A549 treated with Hydrocortisone at 1 μM for 4 hours (cell line): ENCODE measurements at places on chromosomes 5 and 9. TPM values are rescaled to one million over a fixed set of nuclear protein-coding genes. Genes with fewer than 3 reads are reported as not detected.

The PCDHGB4 gene
- 0.56 to 1.1 TPM (median 0.85 TPM) in 5 replicates for total RNA-seq

The RALGPS1 gene
- total RNA-seq = 1.4 to 2.5 TPM (median 2.0 TPM) in 5 replicates

The OR1Q1 gene
- not detected in 5 replicates for total RNA-seq

The SCGB3A2 gene
- total RNA-seq = not detected in 5 replicates

The CDKN2A gene
- total RNA-seq = not detected in 5 replicates

The SPOCK1 gene
- total RNA-seq = 9.7 to 26.0 TPM (median 17.6 TPM) in 5 replicates

The DOCK2 gene
- 2.0 to 4.5 TPM (median 2.4 TPM) in 5 replicates for total RNA-seq

The ERBIN gene
- 18.3 to 43.0 TPM (median 23.0 TPM) in 5 replicates for total RNA-seq

The IL5 gene
- not detected in 5 replicates for total RNA-seq

The MRPL36 gene
- 89.4 to 119 TPM (median 113 TPM) in 5 replicates for total RNA-seq

The NSUN2 gene
- 85.6 to 106 TPM (median 92.1 TPM) in 5 replicates for total RNA-seq
